ENCODE measurements at places on chromosomes 16 and 17.

DNA sequence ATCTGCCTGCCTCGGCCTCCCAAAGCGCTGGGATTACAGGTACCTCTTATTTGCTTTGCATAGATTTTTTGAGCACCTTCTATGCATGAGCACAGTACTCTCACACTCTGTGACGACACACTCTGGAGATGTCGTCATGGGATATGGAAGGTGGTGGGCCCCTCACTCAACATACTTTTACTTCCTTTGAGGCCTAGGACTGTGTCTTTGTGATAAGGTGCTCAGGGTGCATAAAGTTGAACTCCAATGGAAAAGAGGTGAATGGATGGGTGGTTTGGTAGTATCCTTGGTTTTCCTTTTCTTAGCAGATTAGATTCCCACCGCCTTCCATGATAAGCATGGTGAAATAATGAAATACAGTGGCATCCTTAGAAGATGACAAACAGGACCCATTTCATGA, 6.1 kb upstream of the CDK5RAP3 start:
- DNase-seq, result no peak

- DNase-seq, result peak; percentile 30
Measured at GRCh38 chr17:80382956-80383355, 32.0 kb upstream of the ENDOV start.

- no peak for DNase-seq
Measured at GRCh38 chr17:72982680-72983079, 109.8 kb downstream of the SLC39A11 start.

GRCh38 chr17:55454906-55455474, 33.4 kb upstream of the MMD start:
- no peak for DNase-seq

GRCh38 chr17:78959803-78960202, 19.9 kb downstream of the LGALS3BP start:
- no peak for DNase-seq

DNA sequence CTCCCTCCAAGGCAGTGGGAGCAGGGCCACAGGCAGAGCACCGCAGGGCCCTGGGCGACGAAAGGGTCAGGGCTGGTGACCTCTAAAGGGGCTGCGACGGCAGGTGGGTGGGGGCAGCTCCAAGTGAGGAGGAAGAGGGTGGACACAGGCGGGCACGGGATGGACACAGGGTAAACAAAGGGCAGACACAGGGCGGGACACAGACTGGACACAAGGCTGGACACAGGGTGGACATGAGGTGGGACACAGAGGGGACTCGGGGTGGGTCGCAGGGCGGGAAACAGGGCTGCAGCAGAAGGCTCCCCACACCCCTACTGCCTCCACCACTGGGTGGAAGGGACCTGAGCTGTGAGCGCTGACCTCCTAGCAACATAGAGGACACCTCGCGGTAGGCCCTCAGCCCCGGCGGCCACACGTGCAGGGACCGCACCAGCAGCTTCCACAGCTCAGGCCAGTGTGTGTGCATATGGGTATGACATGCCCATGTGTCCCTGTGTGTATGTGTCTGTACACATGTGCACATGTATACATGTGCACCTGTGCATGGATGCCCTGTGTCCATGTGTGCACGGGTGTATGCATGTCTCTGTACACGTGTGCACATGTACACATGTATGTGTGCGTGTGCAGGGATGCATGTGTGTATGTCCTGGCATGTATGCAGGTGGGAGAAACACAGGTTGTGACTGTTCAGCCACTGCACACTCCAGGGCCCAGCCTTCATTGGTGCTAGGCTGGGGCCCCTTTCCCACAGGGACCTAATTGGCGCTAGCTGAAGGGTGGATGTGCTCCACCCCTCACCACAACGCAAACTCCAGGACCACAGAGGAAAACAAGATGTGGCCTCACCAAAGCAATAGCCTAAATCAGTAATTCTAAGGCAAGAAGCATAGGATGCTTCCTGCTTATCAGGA, 7.6 kb downstream of the LMF1 start:
- no peak for DNase-seq

GRCh38 chr16:85327731-85328675, 215.7 kb upstream of the CIBAR2 start:
- DNase-seq, result peak; percentile 57
